ENCODE measurements at places on chromosomes 3 and 15.

- DNase-seq, result peak; percentile 51
Observed at GRCh38 chr3:69161587-69162307, 39.4 kb upstream of the LMOD3 start.

- DNase-seq, result no peak
Observed at GRCh38 chr3:150057227-150057626, 86.5 kb upstream of the PFN2 start.

GRCh38 chr3:52866427-52866826 is 30.9 kb downstream of the STIMATE start:
- no peak for DNase-seq

DNA sequence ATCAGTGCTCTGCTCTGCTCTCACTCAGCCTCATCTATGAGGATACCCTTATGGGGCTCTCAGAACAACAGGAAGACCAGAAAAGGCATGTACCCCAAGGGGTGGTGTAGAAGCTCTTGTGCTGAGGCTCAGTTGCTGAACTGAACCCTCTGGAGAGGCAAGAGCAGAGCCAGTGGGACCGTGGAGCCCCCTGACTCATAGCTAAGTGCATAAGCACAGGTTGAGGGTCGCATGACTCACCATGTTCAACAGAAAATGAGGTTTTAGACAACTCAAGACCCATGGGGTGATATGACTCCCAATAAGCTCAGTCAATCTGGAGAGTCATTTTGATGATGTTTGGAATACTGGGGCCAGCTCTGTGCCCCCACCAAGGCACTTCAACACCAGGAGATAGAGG is 37.3 kb downstream of the CRYGS start:
- no peak for DNase-seq

DNA sequence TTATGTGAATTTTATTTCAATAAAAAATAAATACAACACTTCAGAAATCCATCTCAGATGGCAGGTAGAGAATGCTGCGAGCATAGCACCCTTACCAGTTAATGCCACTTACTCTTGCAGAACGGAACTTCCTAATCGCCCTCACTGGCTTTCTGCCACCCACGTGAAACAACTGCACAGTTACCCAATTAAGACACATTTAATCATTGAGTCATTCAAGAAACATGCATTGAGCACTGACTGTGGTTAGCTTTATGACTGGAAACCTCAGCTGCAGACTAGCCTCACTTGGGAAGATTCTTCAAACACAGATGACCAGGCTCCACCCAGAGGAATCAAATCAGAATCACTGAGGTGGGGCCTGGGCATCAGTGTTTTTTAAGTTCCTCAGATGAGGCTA is 5.6 kb upstream of the MFGE8 start:
- DNase-seq, result peak; percentile 95

DNA sequence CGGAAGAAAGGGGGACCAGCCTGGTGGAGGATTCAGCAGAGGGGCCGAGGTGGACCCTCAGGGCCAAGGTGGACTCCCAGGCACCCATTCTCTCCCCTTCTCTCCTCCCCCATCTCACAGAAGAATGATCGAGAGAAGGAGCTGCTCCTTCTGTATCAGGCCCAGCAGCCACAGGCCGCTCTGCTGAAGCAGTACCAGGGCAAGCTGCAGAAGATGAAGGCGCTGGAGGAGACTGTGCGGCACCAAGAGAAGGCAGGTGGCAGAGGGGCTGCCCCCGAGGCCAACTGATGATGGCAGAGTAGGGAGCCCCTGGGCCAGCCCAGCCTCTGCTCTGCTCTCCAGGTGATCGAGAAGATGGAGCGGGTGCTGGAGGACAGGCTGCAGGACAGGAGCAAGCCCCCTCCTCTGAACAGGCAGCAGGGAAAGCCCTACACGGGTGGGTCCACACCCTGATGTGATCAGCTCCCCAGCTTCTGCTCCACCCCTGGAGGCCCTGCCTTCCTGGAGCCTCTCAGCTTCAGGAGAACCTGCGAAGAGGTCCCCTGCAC is 36.5 kb downstream of the CYP11A1 start:
- no peak for DNase-seq

DNA sequence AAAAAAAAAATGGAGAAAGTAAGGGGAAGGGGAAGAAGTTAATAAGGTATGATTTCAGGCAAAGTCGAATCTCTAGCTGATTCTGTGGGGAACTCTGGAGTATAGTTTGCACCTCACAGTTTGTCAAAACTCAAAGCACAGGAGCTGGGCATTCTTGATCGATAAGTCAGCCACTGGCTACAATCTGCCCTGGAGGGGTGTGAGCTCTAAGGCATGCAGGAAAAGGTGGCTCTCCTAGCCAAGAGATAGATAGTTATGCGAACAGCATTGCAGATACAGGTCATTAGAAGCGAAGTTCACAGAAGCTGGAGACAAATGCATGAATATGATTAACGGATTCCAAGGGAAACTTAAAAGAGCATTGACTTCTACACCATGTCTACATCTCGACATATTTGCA is 952.6 kb downstream of the AGBL1 start:
- DNase-seq, result no peak

Data from Panc1 (cell line).